ENCODE measurements at places on chromosomes 16 and 17.

GRCh38 chr16:1413684-1414531 is 596 bp downstream of the UNKL start:
- DNase-seq, result peak; percentile 69

DNA sequence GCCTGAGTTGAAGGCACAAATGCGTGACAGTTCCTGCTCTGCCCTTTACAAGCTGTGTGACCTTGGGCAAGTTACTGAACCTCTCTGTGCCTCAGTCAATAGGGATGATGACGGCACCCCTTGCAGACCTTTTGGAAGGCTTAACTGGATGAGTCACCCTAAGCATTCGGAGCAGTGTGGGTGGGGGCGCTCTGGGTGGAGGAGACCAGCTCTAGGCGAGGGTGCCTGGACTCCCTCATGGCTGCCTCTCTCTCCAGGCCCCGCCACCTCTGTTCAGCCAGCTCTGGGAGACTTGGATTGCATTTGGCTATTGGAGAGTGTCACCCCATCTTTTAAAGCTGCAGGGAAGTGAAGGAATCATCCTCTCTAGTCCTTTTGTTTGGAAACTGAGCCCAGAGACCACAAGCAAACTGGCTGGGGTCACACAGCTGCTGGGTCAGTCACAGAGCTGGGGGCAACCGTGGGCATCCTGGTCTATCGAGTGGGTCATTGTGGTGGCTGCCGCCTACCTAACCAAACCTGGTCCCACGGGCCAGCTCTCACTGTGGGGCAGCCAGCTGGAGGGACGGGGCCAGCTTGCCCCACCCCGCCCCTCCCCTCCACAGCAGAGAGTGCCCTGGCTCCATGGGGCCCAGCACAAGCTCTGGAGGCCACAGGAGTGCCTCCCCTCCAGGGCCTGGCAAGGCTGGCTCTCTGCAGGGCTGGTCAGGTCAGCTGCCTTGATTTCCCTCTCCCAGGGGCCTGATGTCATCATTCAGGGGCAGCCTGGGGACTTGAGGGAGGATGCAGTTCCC is 20.2 kb upstream of the GSE1 start:
- no peak for DNase-seq

DNA sequence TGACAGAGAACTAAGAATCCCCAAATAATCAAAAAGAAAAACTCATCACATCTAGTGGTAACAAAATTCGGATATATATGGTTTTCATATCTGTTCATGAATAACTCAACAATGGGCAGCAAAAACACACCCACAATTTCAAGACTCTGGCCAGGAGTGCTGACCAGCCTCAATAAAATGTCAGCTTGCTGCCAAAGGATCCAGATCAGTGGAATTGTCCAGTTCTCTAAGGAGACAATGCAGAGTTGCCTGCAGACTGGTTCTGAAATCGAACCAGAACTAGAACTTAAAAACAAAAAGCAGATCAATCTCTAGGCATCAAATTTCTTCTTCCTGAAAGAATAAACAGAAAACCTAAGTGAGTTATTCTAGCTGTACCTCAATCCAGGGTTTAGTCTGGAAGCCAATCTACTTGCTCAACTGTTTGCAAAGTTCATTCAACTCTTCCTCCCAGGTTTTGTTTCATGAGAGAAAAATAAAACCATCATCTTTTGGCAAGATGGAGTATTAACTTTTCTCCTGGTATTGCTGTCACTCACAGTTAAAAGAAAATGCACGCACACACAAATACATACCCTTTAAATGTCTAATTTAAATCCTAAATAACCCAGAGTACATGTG is 61.0 kb downstream of the CFDP1 start:
- DNase-seq, result no peak

DNA sequence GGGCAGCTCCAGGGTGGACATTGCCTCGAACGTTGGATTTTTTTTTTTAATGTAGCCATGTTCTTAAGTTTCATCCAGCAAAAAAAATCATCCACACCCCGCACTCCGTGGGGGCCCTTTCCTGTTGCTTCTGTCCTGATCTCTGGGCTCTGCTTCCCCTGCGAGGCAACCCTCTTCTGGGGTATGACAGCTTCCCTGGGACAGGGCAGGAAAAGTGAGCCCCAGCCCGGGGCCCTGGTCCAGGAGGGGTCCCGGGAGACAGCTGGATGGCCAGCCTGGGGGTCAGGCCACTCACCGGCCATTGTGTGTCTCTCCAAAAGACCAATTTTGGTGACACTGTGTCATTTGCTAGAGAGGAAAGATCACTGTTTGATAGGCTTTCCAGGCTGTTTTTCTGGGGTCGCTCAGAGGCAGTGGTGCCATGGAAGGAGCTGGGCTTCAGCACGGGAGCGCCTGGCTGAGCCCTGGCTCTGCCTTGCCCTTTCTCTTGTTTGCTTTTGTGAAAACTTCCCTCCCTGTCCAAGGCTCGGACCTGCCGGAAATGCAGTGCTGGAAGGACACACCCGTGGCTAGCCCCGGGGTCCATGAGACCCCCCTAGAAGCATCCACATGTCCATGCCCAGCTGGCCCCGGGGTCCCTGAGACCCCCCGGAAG is 41.0 kb upstream of the CHMP6 start:
- DNase-seq, result no peak

DNA sequence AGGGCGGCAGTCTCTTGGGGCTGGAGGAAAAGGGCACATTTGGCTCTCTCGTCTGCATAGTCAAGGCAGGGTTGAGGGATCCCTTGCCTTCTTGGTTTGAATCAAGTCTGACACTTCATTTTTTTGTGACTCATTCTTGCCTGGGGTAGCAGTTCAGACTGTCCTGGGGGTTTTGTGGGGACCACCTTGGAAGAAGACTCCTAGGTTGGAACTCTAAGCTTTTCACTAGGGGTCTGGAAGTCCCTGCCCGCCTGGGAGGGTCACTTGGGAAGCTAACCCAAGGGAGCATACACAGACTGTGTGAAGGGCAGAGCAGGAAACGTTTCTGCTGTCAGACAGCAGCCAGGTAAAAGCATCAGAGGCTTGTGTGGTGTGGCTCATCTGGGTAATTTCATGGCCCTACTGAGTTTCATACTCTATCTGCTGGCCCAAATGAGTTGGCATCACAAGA is 11.3 kb downstream of the YPEL2 start:
- DNase-seq, result no peak

- DNase-seq, result no peak
Measured at GRCh38 chr17:79429864-79430494, 180.9 kb downstream of the RBFOX3 start.

- no peak for DNase-seq
Measured at GRCh38 chr16:70649300-70649699, 2.9 kb downstream of the IL34 start.

GRCh38 chr17:58092797-58093385 is 9.7 kb downstream of the DYNLL2 start:
- no peak for DNase-seq

GRCh38 chr17:12599186-12599920 is 66.3 kb upstream of the MYOCD start:
- DNase-seq, result no peak

- DNase-seq, result no peak
Measured at GRCh38 chr16:16191493-16192167, 31.7 kb downstream of the ABCC6 start.

- no peak for DNase-seq
Measured at GRCh38 chr16:66706506-66706880, 9.9 kb upstream of the CMTM4 start.

- no peak for DNase-seq
Measured at GRCh38 chr17:48489781-48490180, 41.0 kb downstream of the HOXB1 start.

DNA sequence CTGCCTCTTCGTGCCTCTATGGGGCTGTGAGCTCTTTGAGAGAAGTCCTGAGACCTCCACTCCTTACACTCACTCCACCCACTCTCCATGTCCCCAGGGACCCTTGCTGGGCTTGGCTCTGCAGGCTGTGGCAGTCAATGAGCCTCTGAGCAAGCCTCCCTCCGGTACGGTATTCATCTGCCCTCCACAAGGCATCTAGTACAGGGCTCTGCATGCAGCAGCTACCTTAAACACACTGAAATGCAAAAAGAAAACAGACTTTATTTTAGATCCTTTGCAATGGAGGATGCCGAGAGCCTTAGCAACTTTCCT is 38.9 kb upstream of the SMPD3 start:
- DNase-seq, result no peak

GRCh38 chr16:73794994-73795393 is 501.6 kb upstream of the PSMD7 start:
- DNase-seq, result no peak

DNA sequence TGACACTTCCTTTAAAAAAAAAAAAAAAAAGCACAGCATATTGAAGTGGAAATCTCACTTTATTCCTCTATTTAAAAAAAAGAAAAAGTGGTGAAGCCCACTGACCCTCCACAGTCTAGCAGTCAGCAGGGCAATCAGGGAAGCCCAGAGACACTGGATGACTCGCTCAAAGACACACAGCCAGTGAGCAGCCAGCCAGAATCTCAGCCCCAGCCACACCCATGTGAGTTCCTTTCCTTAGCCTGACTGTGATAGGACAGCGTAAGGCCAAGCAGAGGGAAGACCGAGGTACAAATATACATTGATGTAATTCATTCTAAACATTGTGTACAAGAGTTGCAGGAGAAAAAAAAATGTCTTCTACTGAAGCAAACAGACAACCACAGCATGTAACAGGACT is 22.5 kb downstream of the XPO6 start:
- no peak for DNase-seq

DNA sequence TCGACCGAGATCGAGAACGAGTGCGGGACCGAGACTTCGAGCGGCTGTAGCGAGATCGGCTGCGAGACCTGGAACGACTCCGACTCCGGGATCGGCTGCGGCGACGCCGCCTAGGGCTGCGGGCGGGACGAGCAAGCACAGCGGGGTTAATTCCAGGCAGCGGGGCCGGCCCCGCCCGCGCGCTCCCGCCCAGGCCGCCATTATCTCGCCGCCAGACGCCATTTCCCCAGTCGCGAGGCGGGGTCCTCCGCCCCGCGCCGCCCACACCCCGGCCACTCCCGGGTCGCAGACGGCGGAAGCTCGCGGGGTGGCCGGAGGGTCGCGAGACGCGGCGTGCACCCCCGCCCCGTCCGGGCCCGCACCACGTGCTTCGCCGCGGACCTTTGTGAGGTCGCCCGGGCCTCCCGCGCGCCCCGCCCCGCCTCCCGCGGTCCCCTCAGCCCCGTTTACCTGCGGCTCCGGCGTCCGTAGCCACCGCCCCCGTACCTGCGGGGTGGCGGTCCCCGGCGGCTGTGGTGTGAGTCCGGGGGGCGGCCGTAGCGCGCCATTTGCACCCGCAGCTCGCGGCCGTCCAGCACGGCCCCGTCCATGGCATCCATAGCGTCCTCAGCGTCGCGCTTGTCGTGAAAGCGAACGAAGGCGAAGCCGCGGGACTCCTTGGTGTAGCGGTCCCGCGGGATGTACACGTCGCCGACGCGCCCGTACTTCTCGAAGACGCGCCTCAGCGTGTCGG is 616 bp downstream of the SRSF2 start:
- peak; percentile 72 for DNase-seq

GRCh38 chr16:17354141-17354601 is 116.6 kb downstream of the XYLT1 start:
- no peak for DNase-seq

Measured in CD4-positive, alpha-beta T cell treated with Interleukin-1 beta for 1 hour (primary cell).